Foreskin fibroblast (primary cell): ENCODE measurements at places on chromosomes 3 and 15.
A peak's percentile ranks its signal among the peaks of the same experiment; 100 is the strongest.

DNA sequence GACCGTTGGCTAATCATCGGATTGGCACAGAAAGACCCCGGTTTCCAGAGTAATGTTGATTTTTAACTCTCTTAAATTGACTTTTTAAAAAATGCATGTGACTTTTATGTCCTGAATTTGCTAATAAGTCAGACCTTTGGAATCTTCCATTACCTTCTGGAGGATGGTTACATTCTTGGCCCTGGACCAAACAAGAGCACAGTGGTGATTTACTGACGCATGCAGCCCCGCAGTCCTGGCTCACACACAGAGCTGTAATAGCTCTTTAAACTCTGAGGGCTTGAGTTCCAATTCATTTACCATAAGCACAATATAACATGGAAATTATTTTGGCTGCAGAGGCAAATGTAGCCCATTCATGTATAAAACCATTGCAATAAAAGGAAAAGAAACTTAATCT is 25.1 kb downstream of the SOX14 start:
- no peak for DNase-seq

- no peak for DNase-seq
Observed at GRCh38 chr3:141125351-141125750, 74.2 kb downstream of the SPSB4 start.

DNA sequence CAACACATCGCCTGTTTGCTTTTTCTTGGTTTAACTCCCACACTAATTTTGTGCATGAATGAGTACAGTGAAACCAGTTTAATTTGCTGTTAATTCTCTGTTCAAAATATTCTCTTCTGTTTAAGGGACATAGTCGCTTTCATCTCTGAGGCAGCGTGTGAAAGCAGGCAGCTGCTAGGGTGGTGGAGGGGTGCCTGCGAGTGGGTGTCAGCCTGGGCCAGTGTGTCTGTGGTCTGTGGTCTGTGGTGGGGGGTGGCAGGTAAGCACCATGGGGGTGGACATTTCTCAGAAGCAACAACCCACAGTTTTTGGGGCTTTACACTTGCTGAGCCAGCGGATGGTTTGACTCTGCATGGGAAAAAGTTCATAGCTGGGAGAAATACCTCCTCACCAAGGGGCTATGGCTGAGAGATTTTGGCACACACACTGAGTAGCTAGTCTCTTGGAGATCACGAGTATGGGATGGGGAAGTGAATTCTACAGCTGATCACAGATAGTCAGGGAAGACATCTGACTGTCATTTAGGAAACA is 109.2 kb downstream of the EPHB1 start:
- DNase-seq = no peak

GRCh38 chr3:132597660-132598059 is 590 bp downstream of the ACKR4 start:
- DNase-seq = no peak

DNA sequence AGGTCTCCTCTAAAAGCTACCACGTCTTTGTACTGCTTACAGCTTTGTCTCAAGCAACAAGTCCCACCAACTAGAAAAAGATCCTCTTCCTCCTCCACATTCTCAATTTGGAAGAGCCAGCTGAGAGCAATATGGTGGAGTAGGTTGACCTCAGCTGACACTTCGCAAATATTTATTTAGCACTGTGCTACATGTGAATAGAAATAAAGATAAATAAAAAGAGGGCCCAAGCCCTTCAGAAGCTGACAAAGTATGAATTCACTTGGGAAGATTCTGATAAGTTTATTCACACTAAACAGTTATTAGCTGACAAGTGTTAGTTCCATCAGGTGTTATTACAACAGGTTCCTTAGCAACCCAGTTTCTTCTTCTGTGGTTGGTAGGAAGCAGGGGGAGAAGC is 310.3 kb downstream of the GBE1 start:
- DNase-seq = no peak

DNA sequence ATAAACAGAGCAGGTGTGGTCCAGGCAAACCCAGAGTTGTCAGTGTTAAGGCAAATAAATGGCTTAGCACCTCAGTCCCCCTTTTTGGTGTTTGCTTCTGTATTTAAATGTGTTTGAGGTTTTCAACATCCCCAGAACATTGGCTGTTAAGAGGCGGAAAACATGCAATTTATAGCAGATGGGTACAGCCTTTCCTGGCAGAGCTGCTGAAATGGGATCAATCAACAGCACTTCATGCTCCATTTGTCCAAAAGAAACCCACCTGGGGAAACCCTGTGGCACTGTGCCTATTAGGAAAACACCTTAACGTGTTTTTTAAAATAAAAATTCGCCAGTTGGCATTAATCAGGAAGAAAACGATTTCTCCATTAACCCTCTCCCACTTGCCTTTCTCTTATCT is 135.4 kb downstream of the MCTP2 start:
- no peak for DNase-seq

DNA sequence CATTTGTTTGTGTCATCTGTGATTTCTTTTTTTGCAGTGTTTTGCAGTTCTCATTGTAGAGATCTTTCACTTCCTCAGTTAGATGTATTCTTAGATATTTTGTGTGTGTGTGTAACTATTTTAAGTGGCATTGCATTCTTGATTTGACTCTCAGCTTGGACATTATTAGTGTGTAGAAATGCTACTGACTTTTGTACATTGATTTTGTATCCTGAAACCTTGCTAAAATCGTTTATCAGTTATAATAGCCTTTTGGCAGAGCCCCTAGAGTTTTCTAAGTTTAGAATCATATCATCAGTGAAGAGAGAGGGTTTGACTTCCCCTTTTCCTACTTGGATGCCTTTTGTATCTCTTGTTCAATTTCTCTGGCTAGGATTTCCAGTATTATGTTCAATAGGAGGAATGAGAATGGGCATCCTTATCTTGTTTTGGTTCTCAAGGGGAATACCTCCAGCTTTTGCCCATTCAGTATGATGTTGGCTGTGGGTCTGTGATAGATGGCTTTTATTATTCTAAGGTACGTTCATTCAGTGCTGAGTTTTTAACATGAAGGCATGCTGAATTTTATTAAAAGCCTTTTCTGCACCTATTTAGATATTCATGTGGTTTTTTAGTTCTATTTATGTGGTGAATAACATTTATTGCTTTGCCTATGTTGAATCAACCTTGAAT is 211.7 kb downstream of the MBNL1 start:
- no peak for DNase-seq

- DNase-seq = no peak
Observed at GRCh38 chr3:195570344-195570743, 13.4 kb downstream of the APOD start.

GRCh38 chr3:188037195-188037718 is 116.7 kb upstream of the LPP start:
- DNase-seq = no peak

DNA sequence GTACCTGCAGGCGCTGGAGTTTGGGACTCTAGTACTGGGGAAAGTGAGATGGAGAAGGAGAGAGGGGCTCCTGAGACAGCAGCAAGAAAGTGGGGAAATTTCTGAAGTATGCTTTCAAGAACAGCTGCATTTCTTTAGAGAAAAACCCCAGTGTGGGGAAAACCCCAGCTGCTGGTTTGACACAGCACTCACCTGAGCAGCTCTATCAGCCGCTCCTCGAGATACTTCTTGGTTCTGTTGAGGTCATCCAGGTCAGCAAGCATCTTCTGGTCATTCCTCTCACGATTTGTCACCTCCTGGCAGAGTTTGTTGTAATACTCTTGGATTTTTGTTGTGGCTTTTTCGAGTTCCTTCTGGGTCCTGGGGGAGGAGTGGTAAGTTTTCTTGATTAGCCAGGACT is 18.8 kb downstream of the CXCR6 start:
- no peak for DNase-seq

DNA sequence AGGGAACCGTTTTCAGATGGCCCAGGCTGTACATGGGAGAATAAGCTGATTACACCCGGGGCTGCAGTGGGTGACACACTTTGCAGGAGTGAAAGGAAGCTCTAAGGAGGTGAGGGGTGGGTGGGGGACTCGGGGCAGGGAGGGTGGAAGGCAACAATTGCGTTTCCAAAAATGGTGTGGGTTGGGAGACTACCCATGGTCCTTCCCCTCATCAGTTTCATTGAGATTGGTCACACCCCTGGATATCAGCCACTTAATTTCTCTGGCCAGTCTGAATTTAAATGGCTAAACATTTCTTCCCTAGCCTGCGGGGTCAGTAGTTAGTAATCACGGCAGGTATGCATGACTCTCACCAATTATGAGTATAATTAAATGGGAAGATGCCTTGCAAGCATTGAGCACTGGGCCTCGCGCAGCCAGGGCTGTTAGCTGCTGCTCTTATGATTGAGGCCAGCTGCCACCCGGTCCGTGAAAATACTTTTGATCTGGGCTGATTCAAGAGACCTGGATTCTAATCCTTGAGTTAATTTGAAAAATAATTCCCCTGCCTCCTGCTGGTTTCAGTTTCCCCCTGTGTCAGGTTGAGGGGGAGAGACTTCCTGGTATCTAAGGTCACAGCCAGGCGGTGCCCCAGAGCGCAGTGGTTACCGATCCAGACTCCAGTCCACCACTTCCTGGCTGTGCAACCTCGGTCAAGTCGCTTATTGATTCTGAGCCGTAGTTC is 23.3 kb downstream of the SLC6A6 start:
- DNase-seq = no peak

DNA sequence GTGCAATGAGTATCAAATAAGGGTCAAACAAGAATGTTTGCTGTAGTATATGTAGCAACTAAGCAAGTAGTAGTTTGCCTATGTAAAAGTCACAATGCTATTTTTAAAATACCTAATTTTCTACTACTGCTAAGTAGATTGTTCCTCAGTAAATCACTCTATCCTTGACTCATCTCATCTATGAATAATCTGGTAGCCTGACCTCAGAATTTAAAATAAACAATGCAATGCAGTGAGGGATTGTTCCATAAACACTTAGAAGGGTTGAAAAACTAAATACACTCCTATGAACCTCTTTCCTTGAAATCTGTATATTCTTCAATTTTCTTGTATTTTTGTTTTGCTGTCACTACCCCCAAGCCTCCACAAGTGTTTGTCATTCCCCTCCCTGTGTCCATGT is 253.3 kb downstream of the TBC1D5 start:
- peak; percentile 59 for DNase-seq

- no peak for DNase-seq
Observed at GRCh38 chr3:66655671-66656070, 154.8 kb upstream of the LRIG1 start.

DNA sequence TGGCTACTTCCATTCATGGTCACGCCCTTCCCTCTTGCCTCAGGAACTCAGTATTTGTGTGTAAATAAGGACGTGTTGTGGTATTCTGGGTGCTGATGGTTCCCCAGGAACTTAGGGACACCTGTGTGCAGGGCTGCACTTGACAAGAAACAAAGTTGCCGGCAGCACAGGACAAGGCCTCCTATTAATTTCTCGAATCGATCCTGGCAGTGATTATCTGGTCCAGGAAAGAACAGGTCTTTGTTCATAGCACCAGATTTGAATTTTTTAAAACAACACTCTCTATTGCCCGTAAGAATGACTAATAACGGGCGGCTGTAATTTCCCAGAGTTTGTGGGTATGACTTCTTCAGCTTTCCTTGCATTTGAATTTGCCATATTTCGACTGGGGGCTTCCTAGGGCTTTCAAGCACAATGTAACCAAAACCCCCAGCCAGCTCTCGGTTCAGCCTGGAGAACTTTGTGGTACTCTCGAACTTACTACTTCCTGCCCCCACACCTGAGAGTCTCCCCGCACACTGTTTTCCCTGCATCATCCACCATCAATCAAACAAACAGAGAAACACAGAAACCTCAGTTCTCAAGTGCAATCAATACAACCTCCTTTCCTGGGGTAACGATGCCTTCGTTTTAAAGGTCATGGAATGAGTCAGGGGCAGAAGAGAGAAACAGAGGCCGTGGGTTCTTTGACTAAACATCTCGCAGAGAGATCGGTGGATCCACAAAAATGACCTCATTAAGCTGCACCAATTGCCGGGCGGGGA is 241.7 kb upstream of the ICE2 start:
- DNase-seq = no peak

GRCh38 chr3:120355486-120355885 is 6.3 kb upstream of the LRRC58 start:
- no peak for DNase-seq

DNA sequence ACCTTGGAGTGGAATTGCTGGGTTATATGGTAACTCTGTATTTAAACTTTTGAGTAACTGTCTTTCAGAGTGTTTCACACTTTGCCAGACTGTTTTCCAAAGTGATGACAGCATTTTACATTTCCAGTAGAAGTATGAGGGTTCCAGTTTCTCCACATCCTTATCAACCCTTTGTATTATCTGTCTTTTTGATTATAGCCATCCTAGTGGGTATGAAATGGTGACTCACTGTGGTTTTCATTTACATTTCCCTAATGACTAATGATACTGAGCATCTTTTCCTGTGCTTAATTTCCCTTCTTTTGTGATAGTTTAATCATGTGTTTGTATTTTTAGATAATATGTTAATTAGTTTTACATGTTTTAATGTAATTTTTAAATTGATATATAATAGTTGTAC is 138.1 kb upstream of the DAZL start:
- DNase-seq = peak; percentile 51

DNA sequence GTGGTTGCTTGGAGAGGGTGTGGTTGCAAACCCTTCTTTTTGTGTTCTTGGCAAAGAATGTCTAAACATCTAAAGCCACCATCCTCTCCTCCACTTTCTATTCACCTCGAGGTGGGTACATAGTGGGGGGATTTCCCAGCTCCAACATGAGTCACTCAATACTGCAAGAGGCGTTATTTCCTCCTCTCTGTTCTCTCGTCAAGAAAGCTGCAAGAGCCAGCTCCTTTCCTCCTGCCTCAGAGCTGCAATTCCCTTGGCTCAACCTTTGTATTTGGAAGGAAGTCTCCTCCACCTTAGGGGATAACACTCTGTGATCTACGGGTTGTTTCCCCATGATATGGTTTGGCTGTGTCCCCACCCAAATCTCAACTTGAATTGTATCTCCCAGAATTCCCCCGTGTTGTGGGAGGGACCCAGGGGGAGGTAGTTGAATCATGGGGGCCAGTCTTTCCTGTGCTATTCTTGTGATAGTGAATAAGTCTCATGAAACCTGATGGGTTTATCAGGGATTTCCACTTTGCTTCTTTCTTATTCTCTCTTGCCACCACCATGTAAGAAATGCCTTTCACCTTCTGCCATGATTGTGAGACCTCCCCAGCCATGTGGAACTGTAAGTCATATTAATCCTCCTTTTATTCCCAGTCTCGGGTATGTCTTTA is 138.4 kb downstream of the PLCL2 start:
- no peak for DNase-seq

DNA sequence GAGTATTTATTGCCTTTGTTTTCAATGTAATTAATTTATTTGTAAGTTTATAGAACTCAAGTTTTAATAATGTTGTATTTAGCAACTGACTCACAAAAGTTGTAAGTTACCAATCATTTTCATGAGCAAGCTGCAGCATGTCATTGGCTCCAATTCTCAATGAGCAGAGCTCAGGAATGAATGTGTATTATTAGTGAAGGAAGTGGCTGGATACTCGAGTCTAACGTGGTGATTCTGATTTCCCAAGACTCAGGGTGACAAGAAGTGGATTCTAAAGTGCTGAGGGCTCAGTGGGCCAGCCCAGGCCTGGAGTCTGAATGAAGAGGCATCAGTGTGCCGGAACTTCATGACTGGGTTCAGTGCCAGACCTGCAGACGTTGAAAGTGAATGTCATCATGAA is 39.6 kb downstream of the CLDN11 start:
- DNase-seq = peak; percentile 18

GRCh38 chr15:65451989-65452388 is 29.2 kb upstream of the IGDCC4 start:
- no peak for DNase-seq
